ENCODE measurements at places on chromosomes 2 and 18. TPM values are rescaled to one million over a fixed set of nuclear protein-coding genes. Genes with fewer than 3 reads are reported as not detected.

The GALNT13 gene
- total RNA-seq, result not detected

- DNase-seq, result no peak
These were observed at the start of gene NEUROD1 for GRCh38 chr2:181680055-181680936. Gene NEUROD1, minus strand, starts transcription at chr2:181680517. Its CDS starts 1,657 bp downstream, at chr2:181678860.

The RAB27B gene
- total RNA-seq, result 1.0 TPM

The STK17B gene
- 1.5 TPM for total RNA-seq

The XDH gene
- 63.7 TPM for total RNA-seq

DNA sequence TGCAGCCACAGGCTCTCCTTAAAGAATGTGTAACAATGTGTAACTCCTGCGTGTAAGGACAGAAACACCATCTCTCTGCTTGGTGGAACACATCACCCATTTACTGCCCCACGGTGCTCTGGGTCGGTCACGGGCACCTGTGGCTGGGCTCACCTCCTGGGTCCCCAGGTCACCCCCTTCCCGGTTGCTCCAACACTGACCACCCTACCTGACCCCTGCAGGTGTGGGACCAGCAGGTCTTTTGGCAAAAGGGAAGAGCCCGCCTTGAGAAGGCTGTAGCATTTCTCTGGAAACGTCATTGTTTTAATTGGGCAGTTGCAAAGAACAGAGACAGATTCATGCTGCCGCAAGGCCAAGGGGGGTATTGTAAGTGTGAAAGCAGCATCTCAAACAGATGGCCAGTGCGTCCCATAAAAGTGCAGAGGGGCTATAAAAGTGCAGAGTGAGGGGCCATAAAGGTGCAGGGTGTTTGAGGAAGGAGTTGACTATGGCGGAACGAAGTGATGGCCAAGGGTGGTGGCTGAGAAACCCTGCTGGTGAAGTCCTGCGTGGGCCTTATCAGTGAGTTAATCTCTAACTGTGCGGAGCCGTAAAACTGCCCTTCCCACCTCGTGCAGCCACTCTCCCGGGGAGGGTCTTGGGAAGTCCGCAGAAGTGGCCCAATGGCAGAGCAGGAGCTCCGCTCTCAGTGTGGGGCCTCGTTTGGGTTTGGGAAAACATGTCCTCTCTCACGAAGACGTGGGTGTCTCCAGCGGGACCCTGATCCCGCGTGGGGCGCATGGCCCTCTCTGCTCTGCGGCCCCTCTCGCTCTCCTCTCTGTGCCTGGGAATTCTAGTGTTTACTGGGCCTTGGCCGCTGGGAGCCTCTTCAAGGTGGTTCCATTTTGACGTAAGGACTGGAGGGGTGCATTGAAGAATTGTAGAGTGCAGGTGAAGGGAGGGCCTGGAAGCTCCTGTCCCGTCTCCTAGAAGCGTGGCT lies 13.7 kb upstream of the NEU4 start:
- no peak for DNase-seq

- peak; percentile 53 for DNase-seq
These were observed 999 bp downstream of the INSIG2 start for GRCh38 chr2:118089139-118089800.

The CCDC68 gene
- total RNA-seq, result 4.6 TPM

The DAPL1 gene
- total RNA-seq, result not detected

The CYP1B1 gene
- 6.1 TPM for total RNA-seq

The GNAL gene
- 1.3 TPM for total RNA-seq

The CCDC74A gene
- total RNA-seq, result 0.30 TPM

- no peak for DNase-seq
These were observed 79.1 kb downstream of the PLCL1 start for GRCh38 chr2:197883354-197884032.

DNA sequence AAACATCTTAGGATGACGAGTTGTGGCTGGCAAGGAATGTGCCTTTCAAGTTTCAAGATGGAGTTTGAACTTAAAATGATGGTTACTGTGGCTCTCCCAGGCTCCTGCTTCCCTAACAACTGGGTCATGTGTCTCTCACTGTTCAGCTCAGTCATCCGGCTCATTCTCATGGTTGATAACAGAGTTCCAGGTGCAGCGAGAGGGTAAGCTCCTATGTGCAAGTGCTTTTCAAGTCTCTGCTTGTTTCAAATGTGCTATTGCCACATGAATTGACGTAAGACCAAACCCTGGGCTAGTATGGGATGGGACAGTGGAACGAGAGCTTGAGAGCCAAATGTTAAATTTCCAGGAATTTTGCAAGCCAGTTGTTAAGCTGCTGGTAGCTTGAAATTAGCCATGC lies 19.5 kb upstream of the PUM2 start:
- DNase-seq, result no peak

The SKA1 gene
- total RNA-seq, result 0.15 TPM

DNA sequence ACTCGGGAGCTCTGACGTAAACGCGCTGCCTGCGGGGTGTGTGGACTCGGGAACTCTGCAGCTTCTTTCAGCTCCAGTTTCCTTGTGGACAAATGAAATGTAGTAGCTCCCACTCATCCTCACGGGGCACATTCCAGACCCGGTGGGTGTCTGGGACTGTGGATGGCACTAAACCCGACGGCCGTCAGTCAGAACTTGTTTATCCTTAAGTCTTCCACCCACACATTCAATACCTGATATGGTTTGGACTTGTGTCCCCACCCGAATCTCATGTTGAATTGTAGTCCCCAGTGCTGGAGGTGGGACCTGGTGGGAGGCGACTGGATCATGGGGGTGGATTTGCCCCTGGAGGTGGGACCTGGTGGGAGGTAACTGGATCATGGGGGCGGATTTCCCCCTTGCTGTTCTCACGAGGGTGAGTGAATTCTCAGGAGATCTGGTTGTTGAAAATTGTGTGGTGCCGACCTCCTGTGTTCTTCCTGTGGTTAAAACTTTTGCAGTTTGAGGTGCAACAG lies 81.2 kb upstream of the SNTG2 start:
- no peak for DNase-seq

DNA sequence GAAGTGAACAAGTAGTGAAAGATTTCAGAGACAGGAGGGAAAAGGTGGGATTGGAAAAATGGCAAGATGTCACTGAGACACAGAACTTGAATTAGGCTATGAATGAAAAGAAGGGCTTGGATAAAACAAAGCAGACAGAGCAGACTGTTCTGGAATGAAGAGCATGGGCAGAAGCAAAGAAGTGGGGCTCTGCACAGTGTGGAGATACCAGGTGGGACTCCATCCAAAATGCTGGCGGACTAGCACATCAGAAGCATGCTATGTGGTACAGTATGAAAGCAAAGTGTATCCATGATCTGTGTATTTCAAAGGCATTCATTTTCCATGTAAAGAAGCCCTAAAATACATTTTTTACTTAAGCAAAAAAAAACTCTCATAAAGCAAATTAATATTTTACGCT lies 410.8 kb upstream of the LYPD1 start:
- no peak for DNase-seq

DNA sequence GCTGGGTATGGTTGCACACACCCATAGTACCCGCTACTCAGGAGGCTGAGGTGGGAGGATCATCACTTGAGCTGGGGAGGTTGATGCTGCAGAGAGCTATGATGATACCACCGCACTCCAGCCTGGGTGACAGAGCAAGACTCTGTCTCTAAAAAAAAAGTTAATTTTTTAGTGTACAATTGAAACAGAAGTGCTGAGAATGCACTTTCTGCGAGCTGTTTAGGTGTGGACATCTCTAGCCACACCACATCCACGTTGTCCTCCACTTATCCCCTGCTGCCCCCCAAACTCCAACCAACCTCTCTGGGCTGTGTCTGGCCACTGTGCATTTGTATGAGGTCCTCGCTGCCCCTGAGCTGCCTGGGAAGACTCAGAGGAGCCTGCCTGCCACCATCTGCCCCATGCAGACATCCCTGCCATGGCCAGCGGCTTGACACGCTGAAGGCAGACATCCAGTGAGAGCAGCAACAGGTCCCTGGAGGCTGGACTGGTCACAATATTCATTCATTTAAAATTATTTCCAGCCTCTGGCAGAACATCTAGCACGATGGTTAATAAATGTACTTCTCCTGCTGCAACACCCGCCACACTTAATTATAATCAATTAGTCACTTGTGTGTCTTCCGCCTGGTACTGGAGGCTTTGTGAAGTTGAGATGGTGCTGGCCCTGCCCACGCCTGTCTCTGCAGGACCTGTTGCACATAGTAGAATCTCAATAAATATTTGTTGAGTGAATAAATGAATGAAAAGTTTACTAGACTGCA lies 3.7 kb upstream of the AFF3 start:
- DNase-seq, result no peak

- DNase-seq, result no peak
These were observed 65.3 kb downstream of the TPO start for GRCh38 chr2:1478311-1479305.

- peak; percentile 77 for DNase-seq
These were observed 16.8 kb upstream of the ATP8B1 start for GRCh38 chr18:57819671-57820460.

GRCh38 chr18:6950641-6951040 lies 167.0 kb downstream of the LAMA1 start:
- no peak for DNase-seq

- DNase-seq, result no peak
These were observed 28.1 kb upstream of the NPC1 start for GRCh38 chr18:23614413-23614812.

DNA sequence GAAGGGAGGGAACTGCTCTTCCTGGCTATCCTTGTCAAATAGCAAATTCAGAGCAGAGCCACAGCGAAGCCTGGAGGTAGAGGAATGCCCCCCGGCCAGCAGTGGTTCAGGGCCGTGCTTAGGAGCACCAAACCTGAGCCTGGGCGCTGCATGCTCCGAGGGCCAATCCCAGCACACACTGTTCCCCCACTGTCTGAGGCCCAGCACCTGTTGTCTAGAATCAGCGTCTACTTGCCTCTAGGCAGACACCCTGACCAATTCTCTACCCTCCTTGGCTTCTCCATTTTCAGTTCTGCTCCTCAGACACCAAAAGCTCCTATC lies 177.6 kb upstream of the PKDCC start:
- no peak for DNase-seq

DNA sequence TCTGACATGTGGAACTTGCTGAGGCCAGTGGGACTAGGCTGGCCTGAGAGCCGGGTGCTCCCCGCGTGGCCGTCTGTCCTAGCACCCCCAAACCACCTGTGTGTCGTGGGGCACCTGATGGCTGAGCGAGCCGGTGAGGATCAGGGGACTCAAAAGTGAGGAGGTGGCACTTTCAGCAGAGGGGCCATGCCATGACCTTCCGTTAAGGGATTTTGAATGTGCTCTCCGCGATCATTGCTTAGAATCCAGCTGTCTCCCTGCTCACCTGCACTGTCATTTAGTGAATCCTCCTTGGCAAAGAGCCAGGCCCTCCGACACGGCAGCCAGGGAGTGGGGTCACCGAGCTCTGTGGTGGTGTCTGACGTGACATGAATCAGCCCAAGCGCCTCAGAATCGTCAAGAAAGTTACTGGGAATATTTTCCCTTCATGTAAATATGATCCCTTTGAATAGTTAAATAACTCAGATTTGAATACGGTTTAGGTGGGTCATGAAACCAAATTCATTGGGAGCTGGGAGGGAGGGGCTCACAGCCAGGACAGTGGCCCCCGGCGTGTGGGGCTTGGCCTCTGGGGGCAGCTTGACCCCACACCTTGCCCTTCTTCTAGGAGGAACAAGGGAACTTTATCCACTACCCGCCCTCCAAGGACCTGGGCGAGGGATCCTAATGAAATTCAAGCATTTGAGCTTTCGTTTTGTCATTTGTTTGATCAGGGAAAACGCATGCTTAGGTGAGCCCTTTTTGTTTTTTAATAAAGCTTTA lies 9.5 kb downstream of the NFATC1 start:
- DNase-seq, result no peak

DNA sequence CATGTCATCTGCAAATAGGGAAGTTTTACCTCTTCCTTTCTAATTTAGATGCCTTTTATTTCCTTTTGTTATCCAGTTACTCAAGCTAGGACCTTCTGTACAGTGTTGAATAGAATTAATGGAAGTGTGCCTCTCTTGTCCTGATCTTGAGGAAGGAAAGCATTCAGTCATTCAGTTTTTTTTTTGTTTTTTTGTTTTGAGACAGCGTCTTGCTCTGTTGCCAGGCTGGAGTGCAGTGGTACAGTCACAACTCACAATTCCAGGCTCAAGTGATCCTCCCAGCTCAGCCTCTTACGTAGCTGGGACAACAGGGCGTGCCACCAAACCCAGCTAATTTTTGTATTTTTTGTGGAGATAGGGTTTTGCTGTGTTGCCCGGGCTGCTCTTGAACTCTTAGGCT lies 203.9 kb upstream of the ALPP start:
- DNase-seq, result no peak

The AKAIN1 gene
- 0.88 TPM for total RNA-seq

DNA sequence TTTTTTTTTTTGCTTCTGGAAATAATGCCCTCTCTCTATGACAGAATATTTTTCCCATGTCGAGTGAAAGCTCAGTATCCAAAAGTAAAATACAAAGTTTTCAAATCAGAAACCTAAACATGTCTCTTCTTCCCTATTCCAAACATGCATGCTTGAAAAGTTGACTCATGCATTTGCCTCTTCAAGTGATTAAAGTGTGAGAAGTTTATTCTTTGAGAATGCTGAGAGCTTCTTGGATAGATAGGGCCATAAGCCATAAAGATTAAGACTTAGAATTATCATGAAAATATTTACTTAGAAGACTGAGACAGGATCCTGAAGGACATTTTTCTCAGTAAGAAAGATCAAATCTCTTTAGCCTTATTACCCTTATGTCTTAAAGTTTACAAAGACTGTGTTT lies 98.6 kb upstream of the EPB41L5 start:
- DNase-seq, result no peak

GRCh38 chr2:233260661-233261060 lies 9.2 kb downstream of the ATG16L1 start:
- DNase-seq, result no peak

DNA sequence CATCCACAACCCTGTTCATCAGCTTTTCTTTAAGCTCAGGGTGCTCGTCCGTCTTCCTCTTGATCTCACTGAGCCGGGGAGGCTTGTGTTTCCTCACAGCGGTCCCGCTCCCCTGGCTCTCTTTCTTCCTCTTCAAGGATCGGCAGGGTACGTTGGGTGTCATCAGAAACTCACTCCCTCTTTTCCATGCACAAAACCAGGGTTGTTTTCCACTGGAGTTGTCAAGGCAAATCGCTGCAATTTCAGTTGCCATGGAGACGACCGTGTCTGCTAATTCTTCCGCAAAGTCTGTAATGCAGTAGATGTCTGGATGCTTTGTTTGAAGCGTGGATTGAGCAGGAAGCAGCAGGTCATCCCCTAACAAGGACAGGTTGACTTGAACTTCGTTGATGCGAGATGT lies 146.4 kb downstream of the DAW1 start:
- no peak for DNase-seq

DNA sequence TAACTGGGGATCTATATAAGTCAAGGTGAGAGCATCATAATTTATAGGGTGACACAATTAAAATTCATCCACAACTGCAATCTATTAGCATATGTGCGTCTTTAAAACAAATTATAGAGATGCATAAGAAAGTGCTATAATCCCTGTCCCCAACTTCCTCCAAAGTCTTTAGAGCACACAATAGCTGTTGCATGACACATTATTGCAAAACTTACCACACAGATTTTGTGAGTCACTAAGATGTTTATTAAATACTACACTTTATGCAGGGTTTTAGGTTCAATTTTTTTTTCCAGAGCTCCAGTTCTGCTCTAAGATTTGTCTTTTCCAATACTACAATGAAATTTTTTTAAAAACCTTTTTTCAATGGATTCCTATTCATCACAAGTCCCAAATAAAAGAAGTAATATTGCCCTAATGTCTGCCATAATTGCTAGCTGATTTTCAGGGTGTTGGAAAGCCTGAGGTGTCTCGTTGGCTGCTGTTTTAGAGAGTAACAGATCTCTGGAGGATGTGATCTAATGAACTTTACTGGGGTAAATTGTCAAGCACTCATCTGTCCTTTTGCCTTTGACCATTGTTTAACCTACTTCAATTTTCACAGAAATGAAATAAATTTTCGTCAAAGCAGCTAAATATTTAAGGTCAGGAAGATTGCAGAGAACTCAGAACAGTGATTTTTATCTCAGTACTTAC lies 250.5 kb upstream of the NETO1 start:
- DNase-seq, result no peak
